Stimulated activated CD8-positive, alpha-beta memory T cell treated with anti-CD3 and anti-CD28 coated beads, Interleukin-7, amount 100 ng/mL, for 48 hours (primary cell): ENCODE measurements at places on chromosomes 16 and 17.

DNA sequence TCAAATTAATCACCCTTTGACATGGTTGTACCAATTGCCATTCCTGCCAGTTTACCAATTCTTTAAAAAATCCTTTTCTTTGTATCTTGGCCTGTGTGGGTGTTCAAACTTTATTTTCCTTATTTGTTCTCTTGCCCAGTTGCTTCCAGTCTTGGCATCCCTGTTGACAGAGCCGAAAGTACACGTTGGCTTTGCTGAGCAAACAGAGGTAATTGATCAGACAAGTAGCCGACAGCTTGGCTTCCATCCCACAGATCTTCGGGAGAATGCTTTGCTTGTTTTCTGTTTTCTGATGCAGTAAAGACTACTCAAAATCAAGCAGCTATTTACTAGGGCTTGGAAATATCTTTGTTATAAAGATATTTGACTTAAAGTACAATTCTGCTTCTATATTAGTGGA is 506.8 kb upstream of the SALL1 start:
- no peak for DNase-seq

DNA sequence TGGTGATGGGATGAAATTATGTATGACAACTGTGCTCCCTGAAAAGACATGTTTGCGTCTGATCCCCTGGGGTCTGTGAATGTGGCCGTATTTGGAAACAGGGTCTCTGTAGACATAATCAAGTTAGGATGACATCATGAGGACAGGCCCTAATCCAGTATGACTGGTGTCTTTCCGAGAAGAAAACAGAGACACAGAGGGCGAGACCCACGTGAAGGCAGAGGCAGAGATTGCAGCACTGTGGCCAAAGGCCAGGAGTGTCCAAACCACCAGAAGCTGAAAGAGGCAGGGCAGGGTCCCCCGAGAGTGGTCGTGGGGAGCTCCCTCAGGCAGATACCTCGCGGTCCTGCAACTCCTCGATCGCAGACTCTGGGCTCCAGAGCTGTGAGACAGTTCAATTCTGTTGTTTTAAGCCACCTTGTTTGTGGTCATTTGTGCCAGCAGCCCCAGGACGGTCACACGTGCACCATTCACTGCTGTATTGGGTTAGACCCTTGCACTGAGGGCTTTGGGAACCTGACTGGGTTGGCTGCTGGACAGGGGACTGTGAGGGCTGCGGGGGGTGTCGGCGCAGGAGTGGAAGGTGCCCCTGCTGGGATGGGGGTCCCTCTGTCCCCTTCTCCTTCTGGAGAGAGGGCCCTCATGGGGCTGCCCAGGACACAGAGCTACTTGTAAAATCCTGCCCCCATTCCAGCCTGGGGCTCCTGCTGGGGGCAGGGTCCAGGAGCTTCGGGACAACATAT is 27.7 kb downstream of the METRNL start:
- DNase-seq, result no peak

DNA sequence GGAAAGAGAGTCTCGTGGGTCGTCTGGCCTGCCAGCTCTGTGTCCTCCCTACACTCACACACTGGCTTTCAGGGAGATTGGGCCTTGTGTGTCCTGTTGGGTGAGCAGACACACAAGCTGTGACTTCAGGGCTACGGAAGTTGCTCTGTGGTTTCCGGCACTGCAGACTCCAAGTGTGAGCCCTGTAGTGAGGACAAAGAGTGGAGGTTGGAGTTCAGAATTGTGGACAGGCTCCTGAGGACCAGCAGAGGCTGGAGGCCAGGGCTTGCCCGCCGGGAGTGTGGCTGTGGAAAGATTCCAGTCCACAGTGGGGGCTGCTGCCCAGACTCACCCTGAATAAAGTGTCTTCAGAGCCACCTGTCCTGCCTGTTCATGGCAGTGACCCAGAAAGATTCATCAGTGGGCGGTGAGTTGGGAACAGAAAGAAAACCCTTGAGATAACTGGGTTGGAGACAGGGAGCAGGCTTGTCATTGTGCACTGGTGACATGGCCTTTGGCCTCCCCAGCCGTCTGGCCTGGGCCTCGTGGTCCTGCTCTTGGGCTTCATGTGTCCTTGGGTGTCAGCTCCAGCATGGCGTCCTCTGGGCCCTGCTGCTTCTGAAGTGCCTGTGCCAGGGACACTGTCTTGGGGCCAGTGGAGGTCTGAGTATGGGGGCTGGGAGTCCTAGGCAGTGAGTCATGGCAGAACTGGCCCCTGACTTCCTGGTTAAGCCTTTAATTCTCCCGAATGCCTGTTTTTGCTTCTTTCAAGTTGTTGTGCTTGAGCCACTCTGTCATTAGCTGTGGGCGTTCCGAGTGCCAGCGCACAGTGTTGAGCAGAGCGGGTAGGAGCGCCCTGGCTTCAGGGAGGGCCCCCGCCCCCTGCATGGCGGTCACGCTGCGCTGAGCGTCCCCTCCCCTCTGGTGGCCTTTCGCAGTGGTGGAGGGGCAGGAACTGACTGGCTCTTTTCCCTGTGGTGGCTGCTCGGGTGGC is 19.9 kb upstream of the ZNF750 start:
- no peak for DNase-seq

GRCh38 chr17:33955461-33955860 is 299.6 kb upstream of the CCL2 start:
- no peak for DNase-seq
